ENCODE measurements at places on chromosomes 6 and 20.

DNA sequence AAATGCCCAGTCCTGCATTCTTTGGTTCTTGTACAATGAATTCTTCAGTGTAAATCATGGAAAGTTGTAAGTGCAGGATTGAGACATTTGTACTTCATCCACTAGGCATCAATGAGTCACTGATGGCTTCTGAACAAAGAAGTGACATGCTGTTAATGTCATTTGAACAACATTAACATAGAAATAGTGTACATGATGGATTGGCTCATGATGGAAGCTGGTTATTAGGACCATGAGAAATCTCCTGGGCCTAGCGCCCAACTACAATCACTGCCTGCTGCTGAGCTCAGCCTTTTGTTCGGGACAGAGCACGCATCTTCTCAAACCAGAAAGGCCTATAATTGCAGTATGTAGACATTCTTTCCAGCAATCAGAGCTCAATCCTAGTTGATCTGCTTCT is 316.8 kb upstream of the TSHZ2 start:
- DNase-seq = no peak

GRCh38 chr6:41706876-41707564 is 28.4 kb downstream of the TFEB start:
- no peak for DNase-seq

DNA sequence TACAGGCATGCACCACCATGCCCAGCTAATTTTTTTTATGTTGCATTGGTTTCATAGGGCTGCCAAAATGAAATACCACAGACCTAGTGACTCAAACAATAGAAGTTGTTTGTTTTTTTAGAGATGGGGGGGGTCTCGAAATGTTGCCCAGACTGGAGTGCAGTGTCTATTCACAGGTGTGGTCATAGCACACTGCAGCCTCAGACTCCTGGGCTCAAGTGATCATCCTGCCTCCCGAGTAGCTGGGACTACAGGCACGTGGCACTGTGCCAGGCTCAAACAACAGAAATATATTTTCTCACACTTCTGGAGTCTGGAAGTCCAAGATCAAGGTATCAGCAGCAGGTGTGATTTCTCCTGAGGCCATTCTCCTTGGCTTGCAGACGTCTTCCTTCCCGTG is 6.6 kb upstream of the SLC16A10 start:
- no peak for DNase-seq

DNA sequence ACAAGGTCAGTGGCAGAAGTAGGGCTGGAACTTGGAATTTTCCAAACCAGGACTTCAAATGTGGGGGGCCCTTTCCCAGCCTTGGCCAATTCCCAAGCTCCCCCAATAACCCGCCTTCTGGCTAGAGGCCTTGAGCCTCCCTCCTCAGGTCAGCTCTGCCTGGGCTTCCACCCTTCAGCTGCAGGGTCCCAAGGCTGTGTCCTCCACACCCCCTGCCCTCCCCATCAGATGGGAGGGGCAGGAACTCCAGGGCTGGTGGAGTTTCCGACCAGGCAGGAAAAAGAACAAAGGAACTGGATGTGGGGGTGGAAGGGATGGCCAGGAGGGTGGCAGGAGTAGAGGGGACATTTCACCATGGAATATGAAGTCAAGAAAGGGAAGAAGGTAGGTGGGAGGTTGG is at the start of gene CCM2L:
Gene CCM2L (plus strand): TSS at position 338 of the 400 bp plus-strand sequence. CDS start 17 bp downstream, at position 355.
- DNase-seq = no peak

DNA sequence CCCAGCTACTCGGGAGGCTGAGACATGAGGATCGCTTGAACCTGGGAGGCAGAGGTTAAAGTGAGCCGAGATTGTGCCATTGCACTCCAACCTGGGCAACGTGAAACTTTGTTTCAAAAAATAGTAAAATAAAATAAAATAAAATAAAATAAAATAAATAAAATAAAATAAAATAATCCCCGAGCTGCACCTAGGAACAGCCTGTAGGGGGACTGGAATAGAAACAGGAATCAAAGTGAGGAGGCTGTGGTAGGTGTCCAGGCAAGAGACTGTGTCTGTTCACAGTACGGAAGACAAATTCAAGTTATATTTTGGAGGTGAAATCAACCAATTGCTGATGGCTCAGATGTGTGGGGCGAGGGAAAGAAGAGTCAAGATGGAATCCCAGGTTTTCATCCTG is 86.2 kb downstream of the KCNB1 start:
- no peak for DNase-seq

- DNase-seq = no peak
Measured at GRCh38 chr6:139381216-139381865, 6.9 kb upstream of the CITED2 start.

- no peak for DNase-seq
Measured at GRCh38 chr20:39165099-39165498, 203.0 kb downstream of the DHX35 start.

- DNase-seq = no peak
Measured at GRCh38 chr6:134007077-134007476, 45.3 kb downstream of the SLC2A12 start.

GRCh38 chr6:40848038-40848437 is 191.0 kb downstream of the UNC5CL start:
- DNase-seq = no peak

DNA sequence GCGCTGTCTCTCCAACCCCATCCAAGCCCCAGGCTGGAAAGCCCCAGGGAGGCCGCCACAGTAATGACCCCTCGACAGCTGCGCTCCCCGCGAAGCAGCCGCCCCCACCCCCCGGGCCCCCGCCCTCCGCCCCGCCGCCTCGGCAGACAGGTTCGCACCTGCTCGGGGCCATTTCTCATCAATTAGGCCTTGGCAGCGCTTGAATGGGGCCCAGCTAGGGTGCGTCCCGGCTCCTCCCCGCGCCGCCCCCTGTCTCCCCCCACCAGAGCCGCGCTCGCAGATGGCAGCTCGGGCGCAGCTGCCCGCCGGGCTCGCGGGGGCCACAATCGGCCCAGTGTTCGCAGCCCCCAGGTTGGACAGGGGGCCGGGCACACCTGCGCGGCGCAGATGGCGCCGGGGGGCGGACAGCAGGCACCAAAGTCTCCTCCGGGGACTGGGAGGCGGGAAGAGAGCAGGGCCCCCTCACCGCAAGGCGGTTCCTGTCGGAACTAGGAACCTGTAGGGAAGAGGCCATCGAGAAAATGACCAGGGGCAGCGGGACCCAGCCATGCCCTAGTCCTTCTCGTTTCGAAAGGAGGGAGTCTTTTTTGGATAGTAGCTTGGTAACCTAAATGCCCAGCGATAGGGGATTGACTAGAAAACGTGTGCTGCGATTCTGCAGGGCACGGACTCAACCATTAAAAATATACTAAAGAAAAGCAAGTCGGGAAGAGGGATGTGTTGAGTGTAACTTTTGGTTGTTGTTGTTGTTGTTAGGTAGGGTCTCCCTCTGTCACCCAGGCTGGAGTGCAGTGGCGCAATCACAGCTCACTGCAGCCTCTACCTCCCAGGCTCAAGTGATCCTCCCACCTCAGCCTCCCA is 83.2 kb upstream of the EYA2 start:
- DNase-seq = no peak

GRCh38 chr6:19860235-19860877 is 23.2 kb downstream of the ID4 start:
- DNase-seq = no peak

GRCh38 chr20:11060423-11061185 is 386.8 kb upstream of the JAG1 start:
- no peak for DNase-seq

GRCh38 chr6:148289153-148289552 is 53.5 kb upstream of the SASH1 start:
- no peak for DNase-seq

- no peak for DNase-seq
Measured at GRCh38 chr6:120405947-120406346, 928.3 kb downstream of the TBC1D32 start.

- no peak for DNase-seq
Measured at GRCh38 chr20:4060856-4061695, 45.7 kb upstream of the RNF24 start.

DNA sequence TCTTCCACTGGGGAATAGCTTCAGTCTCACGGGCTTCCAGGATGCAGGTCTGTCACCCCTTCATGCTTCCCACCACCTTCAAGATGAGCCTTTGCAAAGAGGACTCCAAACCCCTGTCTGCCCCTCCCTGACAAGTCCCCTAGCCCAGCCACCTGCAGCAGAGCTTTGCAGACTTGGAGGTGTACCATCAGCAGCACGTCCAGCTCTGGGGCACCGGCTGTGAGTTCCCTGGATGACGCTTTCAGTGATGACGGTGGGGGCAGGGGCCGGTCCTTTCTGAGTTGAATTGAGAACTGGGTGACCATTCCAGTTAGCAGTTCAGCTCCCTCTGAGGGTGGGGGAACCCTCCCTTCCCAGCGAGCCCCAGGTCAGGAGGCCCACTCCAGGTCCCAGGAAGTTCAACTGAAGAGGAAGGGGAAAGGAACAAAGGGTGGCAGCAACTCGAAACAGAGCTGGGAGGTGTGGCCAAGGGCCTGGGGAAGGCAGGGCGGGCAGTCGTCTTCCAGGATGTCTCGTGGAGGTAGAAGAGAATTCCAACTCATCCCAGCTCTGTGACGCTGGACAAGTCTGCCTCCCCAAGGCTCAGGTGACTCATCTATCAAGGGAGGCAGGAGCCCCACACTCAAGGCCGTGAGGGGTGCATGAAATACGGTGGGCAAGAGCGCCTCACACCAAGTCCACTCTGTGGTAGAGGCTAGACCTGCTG is 86.0 kb downstream of the PTPN1 start:
- no peak for DNase-seq

DNA sequence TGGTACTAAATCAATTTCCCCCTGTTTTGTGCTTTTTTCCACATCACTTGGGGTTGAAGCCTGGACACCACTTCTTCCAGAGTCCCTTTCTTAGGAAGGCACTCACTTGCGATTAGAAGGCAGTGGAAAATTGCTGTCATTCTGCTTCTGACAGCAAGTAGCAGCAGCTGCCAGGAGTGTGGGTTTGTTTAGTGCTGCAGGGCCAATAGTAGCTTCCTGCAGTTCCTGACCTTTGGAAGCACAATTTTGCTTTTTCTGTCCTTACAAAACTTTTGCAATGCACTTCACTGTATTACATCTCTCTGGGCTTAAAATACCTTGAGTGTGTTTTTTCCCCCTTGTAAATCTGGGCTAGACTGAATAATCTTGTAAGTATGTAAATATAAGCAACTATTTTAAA is 12.5 kb upstream of the HLA-DRA start:
- DNase-seq = no peak

DNA sequence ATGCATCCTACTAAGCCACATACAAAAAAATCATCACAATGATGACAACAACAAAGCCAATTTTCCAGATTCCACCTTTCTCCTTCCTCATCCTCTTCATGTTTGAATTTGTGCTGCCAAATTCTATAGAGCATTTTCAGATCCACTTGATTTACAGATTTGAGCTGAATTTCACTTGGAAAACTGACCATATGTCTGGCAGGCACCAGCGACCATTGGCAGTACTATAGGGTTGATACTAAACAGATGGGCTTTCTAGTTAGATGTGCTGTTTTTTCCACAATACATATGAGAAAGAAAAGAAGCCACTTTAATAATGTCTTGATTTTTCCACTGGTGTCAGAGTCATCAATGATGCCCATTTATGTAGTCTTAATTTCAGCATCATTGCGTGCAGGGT is 127.0 kb downstream of the PHACTR3 start:
- DNase-seq = no peak

- no peak for DNase-seq
Measured at GRCh38 chr6:28407401-28407800, 7.9 kb upstream of the ZSCAN12 start.

Measured in stimulated activated CD4-positive, alpha-beta T cell treated with anti-CD3 and anti-CD28 coated beads, Interleukin-2, amount 100 ng/mL, for 4 hours (primary cell).